ENCODE measurements at places on chromosomes 11 and 22. TPM values are rescaled to one million over a fixed set of nuclear protein-coding genes. Genes with fewer than 3 reads are reported as not detected.

SYT7 gene
- 23.2 TPM for total RNA-seq

DNA sequence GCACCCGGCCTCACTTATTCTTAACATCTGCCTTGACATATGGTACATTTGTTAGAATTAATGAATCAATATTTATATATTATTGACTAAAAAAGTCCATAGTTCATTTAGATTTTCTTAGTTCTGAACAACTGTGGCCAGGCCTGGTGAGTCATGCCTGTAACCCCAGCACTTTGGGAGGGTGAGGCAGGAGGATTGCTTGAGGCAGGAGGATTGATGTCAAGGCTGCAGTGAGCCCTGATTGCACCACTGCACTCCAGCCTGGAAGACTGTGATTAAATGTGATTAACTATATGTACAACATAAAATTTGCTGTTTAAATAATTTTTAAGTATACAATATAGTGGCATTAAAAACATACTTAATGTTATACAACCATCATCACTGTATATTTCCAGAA lies 5.6 kb downstream of the UVRAG start:
- no peak overlapping the region for H3K27ac ChIP-seq
- no peak overlapping the region for H3K4me3 ChIP-seq
- no peaks in the 10 kb centered on the region for H3K36me3 ChIP-seq
- peak; percentile 40 for DNase-seq
- peaks cover 15% of the 10 kb centered on the region for H3K4me1 ChIP-seq
- H3K27me3 ChIP-seq = no peaks in the 10 kb centered on the region

DNA sequence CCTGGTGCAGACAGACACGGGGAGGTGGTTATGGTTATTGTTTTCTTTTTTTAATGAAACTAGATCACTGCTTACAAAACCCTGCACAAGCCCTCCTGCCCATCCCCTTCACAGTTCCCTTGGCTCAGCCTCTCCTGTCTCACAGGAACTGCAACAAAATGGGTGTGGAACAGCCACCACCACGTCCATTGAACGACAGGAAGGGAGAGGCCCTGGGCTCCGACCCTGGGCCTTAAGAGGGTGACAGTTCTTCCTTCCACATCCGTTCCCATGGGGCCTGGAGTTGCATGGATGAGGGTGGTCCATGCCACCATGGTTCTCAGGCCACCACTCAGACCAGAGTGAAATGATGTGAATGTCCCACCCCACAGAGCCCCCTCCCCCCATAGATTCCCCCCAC lies 15.7 kb downstream of the PRPF19 start:
- H3K36me3 ChIP-seq = peaks cover 27% of the 10 kb centered on the region
- H3K4me1 ChIP-seq = no peaks in the 10 kb centered on the region
- no peak overlapping the region for H3K27ac ChIP-seq
- no peak overlapping the region for H3K4me3 ChIP-seq
- no peaks in the 10 kb centered on the region for H3K27me3 ChIP-seq

- no peaks in the 10 kb centered on the region for H3K4me1 ChIP-seq
- DNase-seq = no peak
- no peak overlapping the region for H3K4me3 ChIP-seq
- H3K36me3 ChIP-seq = no peaks in the 10 kb centered on the region
- no peak overlapping the region for H3K27ac ChIP-seq
Observed at GRCh38 chr11:82246926-82247325, 486.7 kb downstream of the FAM181B start.

GRCh38 chr22:35376728-35377472 lies 4.0 kb upstream of the HMOX1 start:
- no peak overlapping the region for H3K4me3 ChIP-seq
- peak; percentile 94 for DNase-seq
- no peaks in the 10 kb centered on the region for H3K27me3 ChIP-seq
- peak overlapping the region; percentile 66 for H3K27ac ChIP-seq
- no peaks in the 10 kb centered on the region for H3K36me3 ChIP-seq
- peaks cover 31% of the 10 kb centered on the region for H3K4me1 ChIP-seq

DNA sequence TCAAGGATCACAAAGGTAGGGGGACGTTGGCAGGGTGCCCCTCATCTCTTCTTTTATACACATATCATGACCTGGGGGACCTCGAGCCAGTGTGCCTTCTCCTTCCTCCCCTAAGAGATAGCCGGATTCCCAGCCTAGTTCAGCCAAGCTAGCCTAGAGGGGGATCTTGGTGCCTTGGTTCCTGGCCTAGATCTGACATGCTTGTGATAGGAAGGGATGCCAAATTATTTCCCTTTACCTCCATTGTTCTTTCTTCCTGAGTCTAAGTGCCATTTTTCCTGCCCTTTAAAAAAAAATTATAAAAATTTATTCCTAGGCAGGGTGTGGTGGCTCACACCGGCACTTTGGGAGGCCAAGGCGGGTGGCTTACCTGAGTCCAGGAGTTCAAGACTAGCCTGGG lies 7.0 kb upstream of the HINFP start:
- no peak for DNase-seq
- H3K36me3 ChIP-seq = peaks cover 36% of the 10 kb centered on the region
- H3K4me1 ChIP-seq = no peaks in the 10 kb centered on the region

GRCh38 chr11:67468456-67468758 lies 644 bp downstream of the TMEM134 start:
- DNase-seq = no peak
- H3K4me3 ChIP-seq = peak overlapping the region; percentile 85
- no peaks in the 10 kb centered on the region for H3K36me3 ChIP-seq
- H3K27me3 ChIP-seq = no peaks in the 10 kb centered on the region
- H3K4me1 ChIP-seq = peaks cover 38% of the 10 kb centered on the region

DNA sequence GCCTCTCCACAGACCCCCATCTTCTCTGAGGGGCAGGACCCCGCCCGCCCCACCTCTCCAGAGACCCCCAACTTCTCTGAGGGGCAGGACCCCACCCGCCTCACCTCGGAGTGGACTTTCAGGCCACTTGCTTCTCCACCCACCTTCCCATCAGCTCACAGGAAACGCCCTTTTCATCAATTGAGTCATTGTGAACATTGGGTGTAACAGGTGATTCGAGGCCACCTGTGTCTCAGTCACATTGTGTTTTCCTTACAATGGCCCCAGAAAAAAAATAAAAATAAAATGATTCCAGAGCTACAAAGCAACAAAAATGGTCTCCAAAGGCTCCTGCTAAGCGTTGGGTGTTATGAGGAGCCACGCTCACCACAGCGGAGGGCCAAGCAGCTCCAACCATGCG lies 36.0 kb downstream of the BRD1 start:
- DNase-seq = peak; percentile 12
- H3K27ac ChIP-seq = no peak overlapping the region
- H3K36me3 ChIP-seq = peaks cover 19% of the 10 kb centered on the region
- H3K4me1 ChIP-seq = no peaks in the 10 kb centered on the region

GRCh38 chr11:57179681-57180080 lies 2.1 kb upstream of the LRRC55 start:
- peaks cover 45% of the 10 kb centered on the region for H3K27me3 ChIP-seq
- no peaks in the 10 kb centered on the region for H3K4me1 ChIP-seq
- no peak overlapping the region for H3K4me3 ChIP-seq
- DNase-seq = no peak

DNA sequence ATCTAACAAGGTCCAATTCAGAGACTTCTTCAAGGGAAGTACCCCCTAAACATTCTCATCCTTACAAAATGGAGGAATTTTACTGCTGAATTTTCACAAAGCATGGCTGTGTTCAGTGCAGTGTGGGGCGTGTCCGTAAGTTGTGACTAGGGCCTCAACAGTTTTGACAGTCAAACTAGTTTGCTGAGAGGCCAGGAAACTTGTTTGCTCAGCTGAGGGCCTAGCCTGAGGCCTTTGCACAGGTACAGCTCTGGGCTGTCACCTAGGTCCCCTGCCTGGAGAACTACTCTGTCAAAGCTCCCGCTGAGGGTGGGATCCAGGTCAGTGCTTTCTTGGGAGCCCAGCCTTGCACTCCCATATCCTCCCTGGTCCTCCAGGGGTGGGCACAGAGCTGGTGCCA lies 27.9 kb downstream of the TCP11L1 start:
- peaks cover 6% of the 10 kb centered on the region for H3K36me3 ChIP-seq
- peak; percentile 13 for DNase-seq
- H3K4me3 ChIP-seq = no peak overlapping the region
- no peaks in the 10 kb centered on the region for H3K27me3 ChIP-seq

GRCh38 chr11:64204464-64204989 lies 2.0 kb upstream of the FERMT3 start:
- H3K27me3 ChIP-seq = no peaks in the 10 kb centered on the region
- no peak overlapping the region for H3K27ac ChIP-seq
- no peak overlapping the region for H3K4me3 ChIP-seq
- DNase-seq = peak; percentile 98

GRCh38 chr22:36737776-36738175 lies 34.2 kb upstream of the CACNG2 start:
- no peaks in the 10 kb centered on the region for H3K4me1 ChIP-seq
- no peaks in the 10 kb centered on the region for H3K36me3 ChIP-seq
- no peaks in the 10 kb centered on the region for H3K27me3 ChIP-seq
- no peak overlapping the region for H3K4me3 ChIP-seq

DNA sequence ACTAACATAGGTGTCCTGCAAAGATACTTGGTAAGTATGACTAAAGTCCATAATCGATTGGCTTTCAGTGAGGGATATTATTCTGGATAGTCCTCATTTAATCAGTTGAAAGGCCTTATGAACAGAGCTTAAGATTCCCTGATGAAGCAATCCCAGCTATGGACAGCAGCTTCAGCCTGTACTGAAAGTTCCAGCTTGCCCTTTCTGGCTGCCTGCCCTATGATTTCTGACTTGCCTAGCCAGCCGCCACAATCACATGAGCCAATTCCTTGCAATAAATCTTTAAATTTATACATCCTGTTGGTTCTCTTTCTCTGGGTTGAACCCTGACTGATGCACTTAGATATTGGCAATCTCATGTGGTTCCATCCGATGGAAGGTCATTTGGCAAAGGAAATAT lies 759.0 kb upstream of the API5 start:
- no peaks in the 10 kb centered on the region for H3K4me1 ChIP-seq
- no peaks in the 10 kb centered on the region for H3K27me3 ChIP-seq
- H3K36me3 ChIP-seq = no peaks in the 10 kb centered on the region
- no peak overlapping the region for H3K27ac ChIP-seq

BIK gene
- total RNA-seq = 24.6 TPM

DNA sequence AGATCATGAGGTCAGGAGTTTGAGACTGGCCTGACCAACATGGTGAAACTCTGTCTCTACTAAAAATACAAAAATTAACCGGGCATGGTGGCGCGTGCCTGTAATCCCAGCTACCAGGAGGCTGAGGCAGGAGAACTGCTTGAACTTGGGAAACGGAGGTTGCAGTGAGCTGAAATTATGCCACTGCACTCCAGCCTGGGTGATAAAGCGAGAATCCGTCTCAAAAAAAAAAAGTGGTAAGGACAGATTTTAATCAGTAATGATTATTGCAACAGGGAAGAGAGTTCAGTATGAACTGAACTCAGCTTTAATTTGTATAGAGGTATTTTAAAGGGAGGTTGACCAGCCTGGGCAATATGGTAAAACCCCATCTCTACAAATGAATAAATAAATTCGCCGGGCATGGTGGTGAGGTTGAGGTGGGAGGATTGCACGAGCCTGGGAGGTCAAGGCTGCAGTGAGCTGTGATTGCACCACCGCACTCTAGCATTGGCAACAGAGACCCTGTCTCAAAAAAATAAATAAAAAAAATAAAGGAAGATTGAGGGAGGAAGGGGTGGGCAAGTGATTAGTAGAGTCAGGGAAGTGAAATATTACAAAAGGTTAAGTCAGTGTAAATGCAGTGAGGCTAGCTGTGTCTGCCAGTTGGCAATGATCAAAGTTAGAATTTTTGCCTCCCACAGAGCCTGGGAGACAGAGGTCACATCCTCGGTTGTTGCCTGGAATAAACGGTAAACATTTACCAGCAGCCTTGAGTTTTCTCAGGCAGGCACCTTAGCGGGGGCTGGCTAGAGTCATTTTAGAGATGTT lies 2.6 kb upstream of the MCM5 start:
- no peaks in the 10 kb centered on the region for H3K27me3 ChIP-seq
- peaks cover 18% of the 10 kb centered on the region for H3K4me1 ChIP-seq
- DNase-seq = no peak
- no peak overlapping the region for H3K4me3 ChIP-seq
- H3K27ac ChIP-seq = no peak overlapping the region
- H3K36me3 ChIP-seq = 0 out of 2 replicates have a peak, but pooled peaks cover 5% of the 10 kb centered on the region

DNA sequence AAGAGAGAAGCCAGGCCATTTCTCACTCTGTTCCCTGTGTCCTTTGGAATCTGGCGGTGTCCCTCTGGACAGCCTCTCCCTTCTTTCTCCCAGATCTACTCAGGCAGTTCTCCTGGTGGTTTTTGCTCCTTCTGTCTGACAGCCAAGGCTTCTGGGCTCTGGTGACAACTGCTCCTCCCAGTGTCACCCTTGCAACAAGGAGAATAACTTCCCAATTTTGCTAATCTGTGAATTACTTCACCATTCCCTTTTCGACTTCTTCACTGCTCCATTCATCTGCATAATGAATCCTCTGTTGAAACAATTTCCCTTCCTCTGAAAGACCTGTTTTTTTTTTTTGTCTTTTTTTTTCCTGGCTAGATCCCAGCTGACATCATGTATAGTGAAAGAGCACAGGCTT lies 56.3 kb upstream of the PDE3B start:
- H3K36me3 ChIP-seq = no peaks in the 10 kb centered on the region
- no peak overlapping the region for H3K27ac ChIP-seq
- H3K4me3 ChIP-seq = no peak overlapping the region

CRYBA4 gene
- not detected for total RNA-seq

KCNJ5 gene
- total RNA-seq = not detected

DNA sequence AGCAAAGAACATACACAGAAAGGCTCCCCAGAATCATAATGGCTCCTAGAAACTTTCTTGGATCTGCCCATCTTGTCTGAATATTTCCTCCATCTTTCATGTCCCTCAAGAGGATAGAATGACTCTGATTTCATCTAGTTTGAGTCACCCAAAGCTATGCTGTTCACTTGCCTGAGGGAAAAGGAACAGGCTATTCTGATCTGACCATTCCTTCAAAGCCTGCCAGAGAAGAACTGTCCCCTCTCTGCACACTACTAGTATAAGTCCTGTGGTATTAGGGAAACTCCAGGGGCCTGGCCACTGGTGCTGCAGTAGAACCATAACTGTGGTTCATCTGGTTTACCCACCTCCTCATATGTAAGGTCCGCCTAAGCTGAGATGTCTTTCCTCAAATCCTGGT lies 2.4 kb upstream of the PATE1 start:
- H3K4me3 ChIP-seq = no peak overlapping the region
- H3K27ac ChIP-seq = no peak overlapping the region
- H3K36me3 ChIP-seq = no peaks in the 10 kb centered on the region
- peaks cover 45% of the 10 kb centered on the region for H3K27me3 ChIP-seq

- H3K36me3 ChIP-seq = no peaks in the 10 kb centered on the region
- H3K4me3 ChIP-seq = peak overlapping the region; percentile 73
- no peak for DNase-seq
- H3K27me3 ChIP-seq = no peaks in the 10 kb centered on the region
- no peak overlapping the region for H3K27ac ChIP-seq
- H3K4me1 ChIP-seq = no peaks in the 10 kb centered on the region
Observed at GRCh38 chr11:9263840-9264315, 1.3 kb downstream of the DENND5A start.

Data from PC-3 (cell line).